ENCODE measurements at places on chromosomes 7 and 10.

GRCh38 chr7:75957021-75957736, 37.2 kb downstream of the TMEM120A start:
- DNase-seq: no peak

GRCh38 chr10:34908481-34908880, 93.4 kb upstream of the PARD3 start:
- no peak for DNase-seq

DNA sequence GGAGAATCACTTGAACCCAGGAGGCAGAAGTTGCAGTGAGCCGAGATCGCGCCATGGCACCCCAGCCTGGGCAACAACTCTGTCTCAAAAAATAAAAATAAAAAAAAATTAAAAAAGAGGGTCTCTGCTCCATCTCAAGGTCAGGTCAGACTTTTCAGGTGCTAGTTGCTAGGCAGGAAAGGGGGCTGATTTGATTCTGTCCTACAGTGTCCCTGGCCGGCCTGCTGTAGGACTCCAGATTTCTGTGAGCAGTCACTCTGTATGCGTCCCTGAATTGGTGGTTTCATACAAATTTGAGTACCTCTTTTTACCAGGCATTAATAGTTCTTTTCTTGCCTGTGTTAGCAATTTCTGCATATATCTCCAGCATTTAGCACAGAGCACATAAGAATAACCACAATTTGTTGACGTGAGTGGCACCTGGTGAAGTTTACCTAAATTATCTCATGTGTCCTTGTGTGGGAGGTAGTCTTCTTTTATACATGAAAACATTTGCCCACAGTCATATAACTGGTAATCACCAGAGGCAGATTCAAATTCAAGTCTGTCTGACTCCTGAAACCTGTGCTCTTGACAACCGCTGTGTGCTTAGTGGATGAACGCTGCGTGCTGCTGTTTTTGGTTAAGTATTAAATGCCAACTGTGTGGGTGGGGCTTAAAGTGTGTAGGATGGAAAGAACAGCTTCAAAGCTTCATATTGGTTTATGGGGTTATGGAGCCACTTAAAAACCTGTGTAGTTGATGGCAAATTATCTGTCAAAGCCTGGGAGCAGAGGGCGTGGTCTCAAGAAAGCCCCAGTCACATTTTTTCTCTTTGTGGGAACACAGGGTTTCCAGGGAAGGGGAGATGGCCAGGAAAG, 3.2 kb upstream of the ZNF775 start:
- DNase-seq: no peak

DNA sequence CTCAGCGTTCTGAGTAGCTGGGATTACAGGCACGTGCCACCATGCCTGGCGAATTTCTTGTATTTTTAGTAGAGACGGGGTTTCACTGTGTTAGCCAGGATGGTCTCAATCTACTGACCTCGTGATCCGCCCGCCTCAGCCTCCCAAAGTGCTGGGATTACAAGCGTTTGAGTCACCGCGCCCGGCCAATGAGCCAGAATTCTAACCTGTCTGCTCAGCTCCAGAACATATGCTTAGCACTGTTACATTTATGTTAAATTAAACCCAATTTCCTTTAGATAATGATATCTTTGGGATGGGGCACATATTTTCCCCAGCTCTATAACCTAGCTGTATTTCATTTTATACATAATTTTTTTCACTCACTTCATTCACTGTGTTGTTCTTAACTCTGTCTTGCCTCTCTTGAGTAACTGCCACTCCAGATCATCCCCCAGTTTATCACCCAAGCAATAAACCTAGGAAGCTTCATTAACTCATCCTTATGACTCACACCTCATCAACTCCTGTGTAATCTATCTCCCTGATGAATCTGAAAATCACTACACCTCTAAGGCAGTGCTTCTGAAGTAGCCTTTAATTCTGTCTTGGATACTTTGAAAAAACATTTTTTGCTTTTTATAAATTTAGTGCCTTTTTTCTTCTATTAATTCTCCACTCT, 559.7 kb upstream of the ZWINT start:
- DNase-seq: no peak

DNA sequence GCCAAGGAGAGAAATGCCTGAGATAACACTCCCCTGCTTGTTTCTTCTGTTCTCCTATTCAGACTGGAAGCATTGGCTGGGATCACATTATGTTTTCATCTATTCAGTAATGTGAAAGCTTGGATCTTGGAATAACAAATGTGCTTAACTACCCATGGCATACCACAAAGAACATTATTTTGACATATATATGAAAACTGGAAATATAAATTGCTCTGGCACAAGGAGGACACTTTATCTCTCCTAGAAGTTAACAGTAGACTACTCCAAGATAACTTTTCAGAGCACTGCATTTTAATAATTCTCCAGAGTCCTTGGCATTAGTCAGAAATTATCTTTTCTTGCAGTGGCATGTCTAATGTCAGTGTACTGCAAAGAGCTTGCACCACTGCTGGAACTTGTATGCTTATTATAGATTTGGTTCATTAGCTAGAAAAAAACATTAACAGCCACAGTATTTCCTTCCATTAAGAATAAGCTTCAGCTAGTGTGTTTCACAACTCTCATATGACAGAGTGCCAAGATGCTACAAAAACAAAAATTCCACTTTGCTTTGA, 169.3 kb upstream of the LRRN3 start:
- DNase-seq: no peak

DNA sequence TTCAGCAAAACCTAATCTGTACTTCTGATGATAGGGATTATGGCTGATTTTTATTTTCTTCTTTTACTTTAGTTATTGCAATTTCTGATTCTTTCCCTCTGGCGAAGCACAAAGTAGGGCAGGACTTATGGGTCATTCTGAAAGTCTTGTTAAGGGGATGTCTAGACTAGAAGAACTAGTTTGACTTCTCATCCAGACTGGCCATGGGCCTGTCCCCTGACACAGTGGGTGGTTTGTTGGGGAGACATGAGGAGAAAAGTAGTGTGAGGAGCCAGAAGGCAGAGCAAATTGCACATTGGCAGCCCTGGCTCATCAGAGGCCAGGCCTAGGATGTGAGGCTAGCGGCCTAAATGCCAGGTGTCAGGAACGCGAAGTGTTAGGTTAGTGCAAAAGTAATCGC, 152.8 kb downstream of the RTKN2 start:
- no peak for DNase-seq

DNA sequence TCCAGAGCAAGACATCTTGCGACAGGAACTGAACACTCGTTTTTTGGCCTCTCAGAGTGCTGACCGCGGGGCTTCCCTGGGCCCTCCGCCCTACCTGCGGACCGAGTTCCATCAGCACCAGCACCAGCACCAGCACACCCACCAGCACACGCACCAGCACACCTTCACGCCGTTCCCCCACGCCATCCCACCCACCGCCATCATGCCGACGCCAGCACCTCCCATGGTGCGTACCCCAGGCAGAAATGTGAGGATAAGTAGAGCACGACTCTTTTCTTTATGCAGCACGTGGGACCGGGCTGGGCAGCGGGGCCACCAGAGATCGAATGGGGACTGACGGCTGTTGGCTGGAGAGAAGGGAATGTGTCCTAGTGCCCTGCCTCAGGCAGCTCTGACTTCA, 365.8 kb upstream of the GALNT17 start:
- DNase-seq: no peak

- DNase-seq: no peak
Measured at GRCh38 chr10:77537071-77537470, 100.5 kb downstream of the KCNMA1 start.

DNA sequence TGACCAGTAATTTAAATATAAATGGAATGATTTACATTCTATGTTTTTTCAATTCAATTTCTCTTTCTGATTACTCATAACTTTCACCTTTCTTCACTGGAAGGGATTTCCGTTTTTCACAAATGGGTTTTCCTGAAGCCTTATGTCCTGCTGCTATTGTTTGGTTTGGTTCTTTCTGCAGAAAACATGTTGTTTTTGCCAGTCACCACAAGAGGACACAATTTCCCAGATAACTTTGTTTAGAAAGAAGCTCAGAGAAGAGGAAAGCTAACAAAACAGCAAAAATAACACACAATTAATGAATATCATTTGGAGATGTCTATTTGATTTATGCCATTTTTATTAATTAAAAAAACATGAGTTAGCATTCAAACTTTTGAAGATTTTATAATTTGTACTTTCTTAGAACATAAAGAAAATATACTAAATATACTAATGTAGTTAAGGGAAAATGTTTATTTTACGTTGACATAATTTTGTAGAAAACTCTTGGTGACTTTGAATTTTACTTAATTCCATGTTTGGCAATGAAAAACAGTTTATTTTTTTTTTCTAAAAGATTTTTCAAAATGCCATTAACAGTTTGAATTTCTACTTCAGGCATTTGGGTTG, 4.6 kb upstream of the TWIST1 start:
- DNase-seq: no peak

- no peak for DNase-seq
Measured at GRCh38 chr7:120404042-120404441, 131.1 kb downstream of the KCND2 start.

- no peak for DNase-seq
Measured at GRCh38 chr7:376306-377079, 86.5 kb downstream of the FOXL3 start.

DNA sequence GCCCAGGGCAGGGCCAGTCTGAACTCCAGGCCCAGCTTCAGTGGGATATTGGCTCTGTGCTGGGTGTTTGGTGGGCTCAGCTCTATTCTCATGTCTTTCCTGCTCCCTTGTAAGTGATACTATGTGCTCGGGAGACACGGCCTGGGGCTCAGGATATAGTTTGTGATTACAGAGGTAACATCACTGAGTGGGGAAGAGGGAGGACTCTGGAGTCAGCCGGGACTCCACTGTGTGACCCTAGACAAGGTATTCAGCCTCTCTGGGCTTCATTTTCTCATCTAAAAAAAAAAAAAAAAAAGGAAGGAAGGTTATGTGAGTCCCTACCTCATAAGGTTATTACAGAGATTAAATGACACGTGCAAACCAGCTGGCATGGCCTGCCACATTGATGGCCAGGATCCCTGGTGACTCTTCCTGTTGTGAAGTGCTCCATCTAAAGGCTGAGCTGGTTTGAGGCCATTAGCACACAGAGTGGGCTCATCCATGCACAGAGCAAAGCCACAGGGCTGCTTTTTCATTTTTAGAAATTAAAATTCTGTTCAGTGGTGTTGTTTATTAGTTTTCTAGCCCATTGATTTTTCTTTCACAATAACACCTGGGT, 15.7 kb downstream of the SLC13A4 start:
- no peak for DNase-seq

- DNase-seq: no peak
Measured at GRCh38 chr10:17214971-17215781, 12.9 kb upstream of the VIM start.

DNA sequence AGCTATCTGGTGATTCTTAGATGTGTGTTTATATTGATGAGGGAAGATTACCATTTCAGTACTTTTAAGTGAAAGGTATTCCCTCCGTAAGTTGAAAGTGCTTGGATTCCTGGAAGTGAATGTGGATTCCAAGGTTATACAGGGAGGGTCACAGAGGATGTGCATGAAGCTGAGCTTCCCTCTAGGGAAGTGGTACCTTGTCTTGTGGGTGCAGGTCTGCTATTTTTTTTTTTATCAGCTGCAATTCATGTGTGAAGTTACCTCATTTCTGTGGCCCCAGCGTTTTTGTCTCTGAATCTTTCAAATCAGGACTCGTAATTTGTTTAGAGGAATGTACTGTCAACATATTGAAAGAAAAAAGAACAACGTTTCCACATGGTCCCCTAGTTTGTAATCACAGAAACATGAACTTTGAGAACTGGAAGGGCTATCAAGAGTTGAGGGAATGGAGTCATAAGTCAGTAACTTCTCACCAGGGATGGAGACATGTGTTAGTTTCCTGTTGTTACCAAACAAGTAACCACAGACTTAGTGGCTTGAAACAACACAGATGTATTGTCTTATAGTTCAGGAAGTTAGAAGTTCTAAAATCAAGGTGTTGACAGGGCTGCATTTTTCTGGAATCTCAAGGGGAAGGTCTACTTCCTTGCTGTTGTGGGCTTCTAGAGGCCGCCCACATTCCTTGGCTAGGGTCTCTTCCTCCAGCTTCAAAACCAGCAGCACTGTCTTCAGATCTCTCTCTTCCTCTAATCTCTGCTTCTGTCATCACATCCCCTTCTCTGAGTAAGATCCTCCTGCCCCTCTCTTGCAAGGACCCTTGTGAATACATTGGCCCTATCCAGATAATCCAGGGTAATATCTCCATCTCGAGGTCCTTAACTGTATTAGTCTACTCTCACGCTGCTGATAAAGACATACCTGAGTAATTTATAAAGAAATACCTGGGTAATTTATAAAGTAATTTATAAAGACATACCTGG, 64.4 kb downstream of the RAB18 start:
- DNase-seq: no peak

DNA sequence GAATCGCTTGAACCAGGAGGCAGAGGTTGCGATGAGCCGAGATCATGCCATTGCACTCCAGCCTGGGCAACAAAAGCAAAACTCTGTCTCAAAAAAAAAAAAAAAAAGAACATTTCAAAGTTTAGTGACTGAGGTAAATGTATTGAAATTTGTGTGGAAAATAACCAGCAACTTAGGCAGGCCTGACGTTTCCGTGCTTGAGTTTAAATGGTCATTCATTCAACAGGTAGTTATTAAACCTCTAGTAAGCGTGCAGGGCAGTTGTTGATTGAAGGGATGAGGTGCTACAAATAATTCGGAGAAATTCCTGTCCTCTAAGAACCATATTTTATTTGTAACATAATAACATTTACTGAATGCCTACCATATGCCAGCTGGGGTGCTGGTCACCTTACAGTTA, 135.3 kb downstream of the PRKAG2 start:
- no peak for DNase-seq

DNA sequence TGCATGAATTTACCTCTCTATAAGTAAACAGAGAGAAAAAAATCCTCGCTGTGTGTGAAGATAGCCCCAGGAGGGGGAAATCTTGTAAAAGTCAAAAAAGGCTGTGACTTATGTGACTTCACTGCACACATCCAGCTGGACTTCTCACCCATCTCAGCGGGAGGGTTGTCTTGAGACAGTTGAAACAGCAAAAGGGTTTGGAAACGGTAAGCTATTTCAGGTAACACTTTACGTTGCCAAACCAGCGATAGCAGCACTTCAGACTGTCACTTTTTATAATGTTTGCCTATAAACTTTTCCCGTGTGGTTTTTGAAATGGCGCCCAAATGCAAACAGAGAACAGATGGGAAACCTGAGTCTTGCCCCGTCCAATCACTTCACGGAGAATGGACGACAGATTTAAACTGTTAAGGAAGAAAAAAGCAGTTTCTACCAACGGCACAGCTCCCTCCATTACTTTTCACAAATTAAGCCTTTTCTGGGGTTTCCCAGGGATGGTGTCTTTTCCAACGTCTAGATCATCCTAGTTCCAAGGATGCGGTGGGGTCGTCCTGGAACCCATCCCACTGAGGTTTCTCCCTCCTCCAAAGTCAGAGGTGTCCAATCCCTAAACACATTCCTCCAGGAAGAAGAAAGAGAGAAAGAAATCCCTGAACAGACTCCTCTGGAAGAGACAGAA, 25.2 kb downstream of the FGFR2 start:
- DNase-seq: no peak

DNA sequence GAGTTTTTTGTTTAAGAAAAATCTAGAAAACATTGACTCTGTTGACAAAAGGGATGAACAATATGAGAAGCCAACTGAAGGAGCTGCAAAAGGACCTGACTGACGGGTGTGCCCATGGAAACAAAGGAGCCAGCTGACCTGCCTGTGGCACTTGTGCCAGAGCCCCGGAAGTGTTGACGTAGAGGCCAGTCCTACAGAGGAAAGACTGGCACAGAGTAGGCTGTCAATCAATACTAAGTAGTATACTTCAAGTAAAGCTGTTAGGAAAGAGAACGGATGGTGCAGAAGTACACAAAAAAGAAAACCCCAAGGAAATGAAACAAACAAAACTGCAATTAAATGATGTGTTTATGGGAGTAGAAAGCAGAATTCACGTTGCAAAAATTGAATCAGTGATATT, 19.0 kb upstream of the ABI1 start:
- no peak for DNase-seq

Measured in stimulated activated CD4-positive, alpha-beta T cell treated with anti-CD3 and anti-CD28 coated beads, Interleukin-1b, Interleukin-23, amount 100 ng/mL, for 1 hour (primary cell).